OCI-M1 (cell line): ENCODE measurements at places on chromosomes 6 and 20.
A peak's percentile ranks its signal among the peaks of the same experiment; 100 is the strongest.

GRCh38 chr20:11015440-11015839, 341.6 kb upstream of the JAG1 start:
- DNase-seq: no peak

- no peak for DNase-seq
These were observed 179.4 kb upstream of the OLIG3 start for GRCh38 chr6:137673603-137674002.

DNA sequence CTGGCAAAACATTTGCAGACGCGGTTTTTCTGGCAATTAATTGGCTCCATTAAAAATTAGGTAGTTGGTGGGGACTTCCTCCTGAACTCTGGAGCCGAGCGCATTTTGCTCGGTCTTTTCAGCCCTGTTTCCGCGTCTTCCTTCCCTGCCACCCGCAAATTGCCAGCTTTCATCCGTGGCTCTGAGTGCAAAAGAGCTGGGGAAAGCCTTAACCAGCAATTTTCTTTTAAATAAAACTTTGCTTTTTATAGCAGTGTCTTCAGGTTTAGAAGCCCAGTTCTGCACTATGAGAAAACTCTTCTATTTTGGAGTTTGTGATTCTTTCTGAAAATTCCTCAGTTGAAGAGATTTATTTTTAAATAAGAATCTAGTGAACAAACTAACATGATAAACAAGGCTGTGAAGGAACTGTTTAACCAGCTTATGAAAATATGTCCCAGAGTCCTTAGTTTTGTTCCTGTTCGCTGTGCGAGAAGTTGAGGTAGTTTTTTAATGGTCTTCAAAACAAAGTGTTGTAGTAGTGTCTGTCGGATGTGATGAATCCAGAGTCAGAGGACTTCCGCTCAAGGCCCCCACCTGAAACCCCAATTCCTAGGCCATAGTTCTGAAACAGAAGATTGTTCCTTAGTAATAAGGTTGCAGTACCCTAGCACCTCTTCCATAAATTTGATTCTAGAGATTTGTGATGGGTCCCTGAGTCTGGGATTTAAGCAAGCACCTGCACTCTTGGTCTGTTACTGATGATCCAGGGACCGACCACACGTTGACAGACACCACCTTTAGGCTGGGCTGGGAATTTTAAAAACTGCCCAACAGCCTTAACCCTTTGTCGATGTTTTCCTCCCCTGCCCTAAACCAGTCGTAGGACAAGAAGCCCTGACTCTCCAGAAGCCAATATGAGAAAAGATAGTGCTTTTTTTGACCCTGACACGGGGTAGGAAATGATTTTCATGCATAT, 950 bp downstream of the KCTD20 start:
- peak; percentile 75 for DNase-seq

- DNase-seq: no peak
These were observed 305.3 kb upstream of the RGS17 start for GRCh38 chr6:153436351-153436750.

- DNase-seq: no peak
These were observed 406.7 kb downstream of the LMBRD1 start for GRCh38 chr6:69390125-69390524.

- DNase-seq: no peak
These were observed 337.9 kb downstream of the TAF4 start for GRCh38 chr20:61727761-61728160.

GRCh38 chr20:445514-446336, 16.6 kb downstream of the TBC1D20 start:
- no peak for DNase-seq

- no peak for DNase-seq
These were observed 81.3 kb downstream of the MOXD1 start for GRCh38 chr6:132320007-132320406.

GRCh38 chr6:12148317-12148801, 136.2 kb downstream of the HIVEP1 start:
- no peak for DNase-seq

DNA sequence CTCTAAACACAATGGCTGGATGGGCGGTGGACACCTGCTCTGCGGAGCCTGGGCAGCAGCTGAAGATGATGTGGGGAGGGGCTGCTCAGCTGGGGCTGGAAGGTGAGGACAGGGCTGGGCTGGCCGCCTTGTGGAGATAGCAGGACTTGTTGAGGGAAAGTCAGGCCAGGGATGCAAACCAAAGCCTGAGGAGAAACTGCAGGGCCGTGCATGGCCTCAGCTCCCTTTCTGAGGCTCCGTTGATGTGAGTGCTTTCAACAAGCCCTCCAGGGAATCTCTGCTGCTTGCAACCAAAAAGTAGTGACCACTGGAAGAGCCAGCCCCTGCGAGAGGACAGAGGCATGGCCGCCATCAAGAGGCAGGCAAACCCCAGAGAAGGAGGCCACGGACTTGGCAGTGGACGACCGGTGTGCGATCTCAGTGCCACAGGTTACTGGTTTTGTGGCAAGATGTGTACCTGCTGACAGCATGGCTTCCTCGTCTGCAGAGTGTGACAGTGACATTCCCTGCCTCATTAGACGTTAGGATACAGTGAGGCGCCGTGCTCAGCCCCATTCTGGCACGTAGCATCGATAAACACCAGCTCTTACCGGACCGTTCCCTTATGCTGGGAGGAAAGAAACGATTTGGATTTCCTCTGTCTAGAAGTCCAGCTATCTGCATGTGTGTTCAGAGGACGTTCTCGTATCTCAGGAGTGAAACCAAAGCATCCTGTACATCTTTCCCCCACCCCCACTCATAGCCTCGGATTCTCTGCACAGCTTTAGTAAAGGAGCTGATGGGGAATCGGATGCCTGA, 37.9 kb downstream of the ERMARD start:
- no peak for DNase-seq

DNA sequence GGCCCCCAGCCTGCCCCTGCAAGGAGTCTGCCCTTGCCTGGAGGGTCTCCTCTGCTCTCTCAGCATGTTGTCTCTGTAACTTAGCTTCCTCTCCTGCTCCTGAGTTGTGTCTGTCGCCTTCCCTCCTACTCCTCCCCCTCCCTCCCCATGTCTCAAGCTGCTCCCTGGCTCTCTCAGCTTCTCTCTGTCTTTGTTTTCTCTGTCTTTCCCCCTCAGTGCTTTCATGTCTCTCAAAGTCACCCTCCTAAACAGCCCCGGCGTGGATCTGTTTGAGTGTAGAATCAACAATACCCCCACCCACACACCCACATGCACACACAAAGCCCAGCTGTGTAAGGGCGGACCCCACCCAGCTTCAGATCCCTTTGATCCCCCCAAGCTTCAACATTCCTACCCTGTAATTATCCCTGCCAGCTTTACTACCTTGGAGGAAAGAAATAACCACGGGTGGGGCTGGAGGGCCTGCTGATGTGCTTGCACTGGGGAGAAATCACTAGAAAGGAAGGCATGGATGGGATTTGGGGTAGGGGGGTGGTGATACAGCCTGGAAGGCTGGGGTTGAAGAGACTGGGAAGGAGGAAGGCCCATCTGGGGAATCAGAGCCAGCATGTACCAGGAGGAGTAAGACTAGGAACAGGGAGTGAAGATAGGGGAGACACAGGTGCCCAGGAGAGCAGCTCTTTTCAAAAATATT, 1.0 kb upstream of the LY6G6D start:
- DNase-seq: no peak

GRCh38 chr20:48333707-48334106, 494.1 kb downstream of the PREX1 start:
- DNase-seq: no peak

GRCh38 chr20:17882834-17883591, 85.6 kb downstream of the SNX5 start:
- no peak for DNase-seq

DNA sequence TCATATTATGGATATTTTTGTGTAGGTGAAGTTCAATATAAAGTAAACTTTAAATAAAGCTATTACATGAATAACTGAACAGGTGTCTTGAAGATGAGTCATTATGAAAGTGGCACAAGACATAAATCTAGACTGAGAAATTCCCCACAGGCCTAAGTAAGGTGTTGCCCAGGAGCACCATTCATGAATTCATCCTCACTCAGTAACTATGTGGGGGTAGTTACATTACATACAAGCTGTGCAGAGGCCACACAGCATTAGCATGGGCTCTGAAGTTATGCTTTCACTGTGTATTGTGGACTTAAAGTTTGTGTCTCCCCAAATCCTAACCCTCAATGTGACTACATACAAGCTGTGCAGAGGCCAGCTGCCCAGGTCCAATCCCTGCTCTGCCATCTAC, 65.9 kb downstream of the BCAS1 start:
- DNase-seq: no peak

GRCh38 chr20:8874437-8874836, 194.4 kb upstream of the PLCB4 start:
- peak; percentile 30 for DNase-seq
